Stimulated activated CD8-positive, alpha-beta memory T cell treated with anti-CD3 and anti-CD28 coated beads, Interleukin-4, amount 100 ng/mL, for 4 hours (primary cell): ENCODE measurements at places on chromosomes 13 and 19.

- DNase-seq: no peak
Observed at GRCh38 chr13:113628291-113629270, 29.4 kb downstream of the ATP4B start.

DNA sequence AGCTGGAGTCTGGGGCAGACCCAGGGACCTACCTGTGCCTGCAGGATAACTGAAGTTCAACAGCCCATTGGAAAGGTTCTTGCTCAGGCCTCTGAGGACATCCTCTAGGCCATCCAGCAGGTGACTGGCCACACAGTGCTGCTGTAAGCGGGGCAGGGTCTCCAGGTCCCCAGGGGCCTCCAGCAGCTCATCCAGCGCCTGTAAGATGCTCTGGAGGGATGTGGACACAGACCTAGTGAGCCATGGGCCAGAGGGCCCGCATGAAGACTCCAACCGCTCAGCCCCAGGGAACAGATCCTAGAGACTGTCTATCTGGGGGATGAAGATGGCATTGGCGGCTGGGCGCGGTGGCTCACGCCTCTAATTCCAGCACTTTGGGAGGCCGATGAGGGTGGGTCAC, 14.0 kb downstream of the ADGRE2 start:
- DNase-seq: no peak

DNA sequence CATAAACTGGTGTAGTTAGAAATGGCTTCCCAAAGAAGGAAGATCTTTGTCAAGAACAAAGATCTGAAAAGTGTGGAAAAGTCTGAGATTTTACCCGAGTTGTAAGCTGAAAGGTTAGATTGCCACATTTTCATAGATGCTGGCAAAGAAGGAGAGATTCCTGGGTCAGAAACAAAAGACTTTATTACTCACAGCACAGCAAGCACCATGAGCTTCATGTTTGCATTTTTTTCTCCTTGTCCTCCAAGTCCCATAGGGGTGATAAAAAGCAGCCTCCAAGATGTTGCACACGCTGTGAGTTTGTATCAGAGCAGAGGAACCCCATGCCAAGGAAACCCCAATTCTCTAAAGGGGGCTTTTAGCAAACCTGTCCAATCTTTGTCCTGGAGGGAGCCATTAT, 29.3 kb downstream of the MZT1 start:
- no peak for DNase-seq

- DNase-seq: no peak
Observed at GRCh38 chr13:31767175-31767900, 28.0 kb downstream of the RXFP2 start.

DNA sequence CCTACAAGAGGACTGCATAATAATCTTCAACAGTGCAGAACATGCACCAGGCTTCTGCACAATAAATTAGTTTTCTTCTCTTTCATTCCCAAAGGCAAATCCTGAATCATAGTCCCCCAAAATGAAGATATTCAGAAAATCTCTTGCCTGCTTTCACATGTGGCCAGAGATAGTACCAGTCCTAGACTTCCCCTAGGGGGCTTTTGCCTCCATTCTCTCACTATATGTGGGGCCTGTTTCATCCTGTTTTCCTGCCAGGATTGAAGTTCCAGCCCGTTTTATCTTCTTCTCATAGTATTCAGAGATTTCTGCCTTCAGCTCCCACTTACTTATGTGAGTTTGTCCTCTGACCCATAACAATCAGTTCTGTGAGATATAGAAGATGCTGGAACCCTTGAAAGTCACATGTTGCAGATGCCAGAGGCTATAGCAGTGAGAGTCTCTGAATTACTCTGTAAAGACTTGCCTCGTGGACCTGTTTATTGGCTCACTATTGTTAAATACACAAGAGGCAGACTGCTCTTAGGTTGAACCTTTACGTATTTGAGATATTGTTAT, 421.9 kb upstream of the PCDH9 start:
- DNase-seq: no peak
